NCI-H187 treated with DMSO at 0.1 percent for 48 hours (cell line): ENCODE measurements at places on chromosomes 1 and 21.

- no peak for DNase-seq
These were observed 1.1 kb downstream of the PSRC1 start for GRCh38 chr1:109281680-109282496.

DNA sequence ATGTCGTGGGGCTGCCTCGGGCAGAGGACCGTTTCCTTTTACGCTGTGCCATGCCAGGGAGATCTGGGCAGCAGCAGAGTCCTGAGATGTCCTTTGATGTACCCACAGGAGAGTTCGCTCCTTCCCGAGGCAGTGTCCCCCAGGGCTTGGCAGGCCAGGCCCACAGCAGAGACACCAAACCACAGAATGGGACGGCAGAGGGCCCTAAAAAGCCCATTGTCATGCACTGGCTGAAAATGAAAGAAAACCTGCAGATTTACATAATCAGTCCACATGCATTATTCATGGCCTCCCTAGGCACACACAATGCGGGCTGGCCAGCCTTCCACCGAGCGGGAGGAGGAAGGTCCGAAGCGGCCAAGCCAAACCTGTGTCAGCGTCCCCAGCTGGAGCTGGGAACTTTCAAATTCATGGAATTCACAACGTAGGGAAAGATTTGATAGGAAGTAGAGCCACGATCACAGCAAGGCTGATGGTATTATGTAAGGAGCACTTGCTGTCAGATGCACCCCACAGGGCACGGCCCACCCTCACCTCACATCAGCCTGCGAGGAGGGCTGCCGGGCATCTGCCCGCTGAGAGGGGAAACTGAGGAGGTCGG is 25.3 kb upstream of the EFHD2 start:
- no peak for DNase-seq

- no peak for DNase-seq
These were observed 15.1 kb downstream of the INAVA start for GRCh38 chr1:200909757-200910239.

DNA sequence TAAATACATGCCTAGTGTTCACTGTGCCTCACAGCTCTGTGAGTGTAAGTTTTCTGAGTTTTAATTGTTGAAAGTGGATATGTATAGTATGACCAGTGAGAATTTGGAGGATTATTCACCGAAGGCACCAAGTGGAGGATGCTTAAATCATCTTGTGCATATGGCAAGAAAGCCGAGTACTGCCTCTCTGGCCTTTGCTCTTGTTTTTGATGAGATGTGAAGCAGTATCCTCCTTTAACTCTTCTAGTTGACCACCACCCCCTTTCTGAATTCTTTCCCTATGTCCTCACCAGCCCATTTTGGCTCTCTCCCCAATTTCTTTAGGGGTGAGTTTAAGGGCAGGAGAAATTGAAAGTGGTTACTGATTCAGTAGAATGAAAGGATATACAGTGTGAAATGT is 130.4 kb downstream of the SYT2 start:
- no peak for DNase-seq

GRCh38 chr1:244712669-244713068 is 59.7 kb downstream of the DESI2 start:
- no peak for DNase-seq

DNA sequence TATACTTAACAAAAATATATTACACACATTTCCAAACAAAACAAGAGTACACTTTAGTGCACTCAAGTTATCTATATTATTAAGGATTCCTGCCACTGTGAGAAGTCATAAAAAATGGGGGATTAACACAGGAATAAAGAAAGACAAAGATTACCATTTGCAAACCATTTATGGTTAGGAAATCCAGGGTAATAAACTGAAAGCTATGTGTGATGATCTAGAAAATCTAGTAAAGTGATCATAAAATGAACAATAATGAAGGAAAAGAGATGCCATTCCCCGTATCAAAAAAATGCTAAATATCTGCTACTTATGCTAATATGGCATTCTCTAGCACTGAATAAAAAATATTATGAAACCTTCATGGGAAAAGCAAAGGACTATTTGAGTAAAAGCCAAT is 101.4 kb downstream of the AK5 start:
- no peak for DNase-seq

DNA sequence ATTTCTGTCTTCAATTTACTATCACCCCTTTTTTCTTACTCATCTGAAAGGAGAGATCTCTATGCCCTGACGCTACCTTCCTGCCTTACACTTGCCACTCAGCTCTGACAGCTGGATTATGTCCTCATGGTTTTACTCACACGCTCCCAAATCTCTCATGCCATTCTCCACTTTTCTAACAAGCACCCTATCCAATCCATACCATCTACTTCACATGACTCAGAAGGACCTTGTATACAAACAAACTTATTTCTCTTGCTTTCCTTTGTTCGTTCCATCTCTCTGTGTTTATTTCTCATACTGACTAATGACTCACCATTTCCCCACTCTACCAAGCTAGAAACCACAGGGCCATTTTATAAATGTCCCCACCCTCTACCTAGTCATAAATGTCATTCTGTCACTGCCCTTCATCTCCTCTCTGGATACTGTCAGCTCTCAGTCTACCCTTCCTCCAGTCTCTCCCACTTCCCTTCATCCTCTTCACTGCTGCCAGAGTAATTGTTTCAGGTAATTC is 87.3 kb downstream of the USP24 start:
- no peak for DNase-seq

- no peak for DNase-seq
These were observed 665.1 kb upstream of the PLXNA2 start for GRCh38 chr1:208909011-208909984.

DNA sequence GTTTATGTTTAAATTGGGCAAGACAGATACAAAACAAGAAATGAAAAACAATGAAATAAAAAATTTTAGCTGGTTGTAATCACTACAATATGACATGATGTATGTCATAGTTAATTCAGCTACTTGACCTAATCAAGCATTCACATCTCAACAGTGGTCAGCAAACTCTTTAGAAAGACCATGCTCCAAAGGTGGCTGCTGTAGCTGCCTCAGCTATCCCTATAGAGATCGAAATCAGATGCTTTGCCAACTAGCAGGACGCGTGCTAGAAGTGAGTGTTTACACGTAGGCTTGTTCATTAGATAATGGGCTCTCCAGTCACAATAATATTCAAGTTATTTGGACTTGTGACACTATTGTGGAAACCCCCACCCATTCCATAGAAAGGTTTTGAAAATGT is 25.9 kb downstream of the RGS5 start:
- DNase-seq: no peak

- DNase-seq: no peak
These were observed 46.4 kb downstream of the AJAP1 start for GRCh38 chr1:4700801-4701200.

- DNase-seq: no peak
These were observed 3.5 kb upstream of the FBLIM1 start for GRCh38 chr1:15755021-15755645.

- DNase-seq: no peak
These were observed 275.2 kb upstream of the C1orf105 start for GRCh38 chr1:172145231-172145651.

GRCh38 chr1:234605983-234606783 is 3.8 kb downstream of the IRF2BP2 start:
- no peak for DNase-seq
